Muscle of leg (tissue), 16 donors: ENCODE measurements at places on chromosomes 1 and 21. TPM values are rescaled to one million over a fixed set of nuclear protein-coding genes. Genes with fewer than 3 reads are reported as not detected.

The SPRR4 gene
- total RNA-seq = not detected

GRCh38 chr1:179598631-179599030 lies 7.0 kb downstream of the TDRD5 start:
- H3K4me3 ChIP-seq = no peak overlapping the region
- H3K27ac ChIP-seq = no peak overlapping the region
- DNase-seq = no peak
- H3K36me3 ChIP-seq = no peaks in the 10 kb centered on the region
- H3K4me1 ChIP-seq = no peaks in the 10 kb centered on the region

DNA sequence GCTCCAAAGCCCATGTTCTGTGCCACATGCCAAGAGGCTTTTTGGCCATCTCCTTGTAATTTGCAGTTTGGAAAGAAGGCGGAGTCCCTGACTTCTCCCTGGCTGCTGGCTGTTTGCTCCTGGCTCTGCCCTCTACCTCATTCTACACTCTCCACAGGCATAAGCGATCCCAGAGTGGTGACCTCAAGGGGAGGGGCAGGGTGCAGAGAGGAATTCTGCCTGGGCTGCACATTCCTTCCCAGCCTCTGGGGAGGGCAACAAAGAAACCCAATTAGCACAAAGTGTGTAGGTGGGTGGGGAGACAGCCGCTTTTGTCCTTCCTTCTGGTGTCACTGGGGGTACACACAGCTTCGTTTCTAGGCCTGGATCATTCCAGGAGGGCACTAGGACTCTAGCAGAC lies 95.3 kb downstream of the HIVEP3 start:
- H3K4me3 ChIP-seq = no peak overlapping the region
- H3K27me3 ChIP-seq = no peaks in the 10 kb centered on the region
- H3K27ac ChIP-seq = no peak overlapping the region
- no peak for DNase-seq
- no peaks in the 10 kb centered on the region for H3K36me3 ChIP-seq

The ANKRD34A gene
- total RNA-seq = 0.22 TPM

The GADD45A gene
- 6.8 TPM for total RNA-seq

DNA sequence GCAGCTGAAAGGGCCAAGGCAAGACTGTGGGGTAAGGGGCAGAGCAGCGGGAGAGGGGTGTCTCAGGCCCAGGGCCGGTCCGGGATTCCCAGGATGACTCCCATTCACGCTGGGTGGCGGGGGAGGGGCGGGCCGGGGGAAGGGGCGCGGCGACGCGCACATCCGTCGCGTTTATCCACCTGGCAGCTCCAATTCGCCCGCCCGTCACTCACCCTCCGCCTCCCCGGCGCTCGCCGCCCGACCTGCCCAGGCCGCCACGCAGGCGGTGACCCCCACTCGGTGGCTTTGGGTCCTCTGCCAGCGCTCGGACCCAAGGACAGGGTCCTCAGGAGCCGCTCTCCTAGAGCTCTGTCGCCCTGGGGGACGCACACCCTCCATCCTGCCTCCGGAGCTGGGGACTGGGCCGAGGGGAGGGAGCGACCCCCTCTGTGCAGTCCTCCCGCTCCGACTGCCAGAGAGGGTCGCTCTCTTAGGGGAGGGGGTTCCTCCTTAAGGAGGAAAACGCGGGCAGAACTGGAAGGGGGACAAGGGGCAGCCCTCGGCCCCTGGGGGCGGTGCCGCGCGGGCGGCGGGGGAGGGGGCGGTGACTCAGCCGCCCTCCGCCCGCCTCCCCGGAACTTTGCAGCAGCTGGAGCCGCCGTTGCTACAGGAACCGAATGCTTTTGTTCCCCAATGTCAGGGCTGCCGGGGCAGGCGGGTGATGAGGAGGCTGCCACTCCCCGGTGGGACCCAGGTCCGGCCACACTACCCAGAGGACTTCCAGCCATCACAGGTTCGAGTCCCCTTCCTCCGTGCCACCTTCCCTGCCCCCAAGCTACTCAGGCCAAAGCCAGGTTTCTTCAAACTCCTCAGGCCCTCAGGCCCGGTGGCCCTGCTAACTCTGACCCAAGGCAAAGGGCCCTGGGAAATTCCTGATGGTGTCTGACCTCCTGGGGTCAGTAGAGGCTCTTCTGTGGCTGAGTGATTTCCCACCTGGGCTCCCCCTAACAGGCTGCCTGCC lies 3.4 kb downstream of the ADGRB2 start:
- H3K27ac ChIP-seq = peak overlapping the region; percentile 79
- peaks cover 69% of the 10 kb centered on the region for H3K4me1 ChIP-seq
- DNase-seq = peak; percentile 88
